Thoracic aorta (tissue), 2 donors: ENCODE measurements at places on chromosomes 6 and 20. TPM values are rescaled to one million over a fixed set of nuclear protein-coding genes. Genes with fewer than 3 reads are reported as not detected.
A peak's percentile ranks its signal among the peaks of the same experiment; 100 is the strongest.

Gene HLA-DRB5
- total RNA-seq = not detected

DNA sequence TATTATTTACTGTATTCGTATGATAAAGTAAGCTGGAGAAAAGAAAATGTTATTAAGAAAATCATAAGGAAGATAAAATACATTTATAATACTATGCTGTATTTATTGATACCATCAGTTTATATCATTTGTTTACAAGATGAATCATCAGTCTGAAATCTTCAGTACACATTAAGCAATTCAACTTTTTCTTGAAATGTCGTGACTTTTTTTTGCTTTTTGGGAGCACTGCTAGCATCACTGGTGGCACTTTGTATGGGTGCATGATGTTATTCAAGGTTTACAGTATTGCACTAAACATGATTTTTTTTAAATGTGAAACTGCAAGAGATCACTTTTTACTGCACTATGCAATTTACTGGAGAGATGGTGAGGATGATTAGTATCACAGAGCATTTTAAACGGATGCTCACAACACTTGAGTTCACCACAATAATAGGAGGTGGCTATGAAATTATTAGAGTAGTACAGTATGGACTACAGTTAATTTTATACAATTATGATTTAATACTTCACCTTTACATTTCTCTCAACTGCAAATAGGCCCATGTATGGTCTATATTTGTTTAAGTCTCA, 85.9 kb downstream of the SNAP25 start:
- H3K4me1 ChIP-seq = peaks cover 46% of the 10 kb centered on the region
- H3K27me3 ChIP-seq = no peaks in the 10 kb centered on the region
- no peaks in the 10 kb centered on the region for H3K36me3 ChIP-seq
- DNase-seq = no peak
- H3K4me3 ChIP-seq = no peak overlapping the region

GRCh38 chr20:9514072-9514460, 324 bp upstream of the LAMP5 start:
- no peak for DNase-seq
- H3K4me3 ChIP-seq = no peak overlapping the region
- peaks cover 12% of the 10 kb centered on the region for H3K4me1 ChIP-seq
- H3K27me3 ChIP-seq = no peaks in the 10 kb centered on the region
- no peak overlapping the region for H3K27ac ChIP-seq
- H3K36me3 ChIP-seq = no peaks in the 10 kb centered on the region

Gene RIMS4
- 13.5 TPM for total RNA-seq

DNA sequence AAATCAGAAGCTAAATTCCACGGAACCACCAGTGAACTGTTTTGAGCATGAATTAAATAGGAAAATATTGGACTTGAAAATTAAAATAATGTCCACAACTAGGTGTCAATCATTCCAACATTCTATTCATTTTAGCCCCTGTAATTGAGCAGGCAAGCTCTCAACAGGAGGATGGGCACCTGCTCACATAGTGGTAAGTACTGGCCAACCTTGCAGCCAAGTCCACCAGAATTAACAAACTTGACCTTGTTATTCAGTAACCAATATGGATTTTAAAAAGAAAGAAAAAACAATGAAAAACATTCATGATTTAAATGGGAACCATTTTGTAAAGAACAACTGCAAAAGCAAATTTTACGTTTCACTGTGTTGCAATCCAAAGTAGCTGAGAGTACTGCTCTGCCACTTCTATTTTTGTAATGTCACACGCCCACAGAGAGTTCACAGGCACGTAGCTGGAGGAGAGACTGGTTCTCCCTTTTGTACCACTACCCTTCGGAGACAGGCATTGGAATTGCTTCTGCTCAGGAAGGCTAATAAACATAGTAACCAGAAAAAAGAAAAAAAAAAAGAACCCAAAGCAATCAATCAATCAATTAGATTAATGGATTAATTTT, 75.2 kb upstream of the F13A1 start:
- no peak overlapping the region for H3K27ac ChIP-seq
- H3K4me1 ChIP-seq = peaks cover 5% of the 10 kb centered on the region
- no peak for DNase-seq
- no peaks in the 10 kb centered on the region for H3K36me3 ChIP-seq

Gene CRYBG1
- 7.2 TPM for total RNA-seq

DNA sequence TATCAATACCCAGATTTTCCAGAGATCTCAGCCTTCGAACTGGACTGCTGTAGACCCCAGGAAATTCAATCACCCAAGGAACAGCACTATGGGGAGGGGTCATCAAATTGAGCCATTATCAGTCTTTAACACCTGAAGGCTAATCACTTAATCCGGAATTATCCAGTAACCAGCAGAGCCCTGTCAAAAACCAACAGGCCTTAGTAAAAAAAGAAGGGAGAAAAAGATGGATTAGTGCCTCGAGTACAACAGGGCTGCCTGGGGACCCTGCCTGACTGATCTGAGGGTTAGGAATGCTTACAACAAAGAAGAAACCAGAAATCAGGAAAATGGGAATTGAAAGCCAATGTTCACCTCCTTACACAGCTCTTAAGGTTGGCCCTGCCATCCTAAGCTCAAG, 7.6 kb downstream of the RRAGD start:
- H3K4me1 ChIP-seq = no peaks in the 10 kb centered on the region
- no peaks in the 10 kb centered on the region for H3K36me3 ChIP-seq
- no peak for DNase-seq
- H3K27ac ChIP-seq = no peak overlapping the region
- no peak overlapping the region for H3K4me3 ChIP-seq
- H3K27me3 ChIP-seq = no peaks in the 10 kb centered on the region

DNA sequence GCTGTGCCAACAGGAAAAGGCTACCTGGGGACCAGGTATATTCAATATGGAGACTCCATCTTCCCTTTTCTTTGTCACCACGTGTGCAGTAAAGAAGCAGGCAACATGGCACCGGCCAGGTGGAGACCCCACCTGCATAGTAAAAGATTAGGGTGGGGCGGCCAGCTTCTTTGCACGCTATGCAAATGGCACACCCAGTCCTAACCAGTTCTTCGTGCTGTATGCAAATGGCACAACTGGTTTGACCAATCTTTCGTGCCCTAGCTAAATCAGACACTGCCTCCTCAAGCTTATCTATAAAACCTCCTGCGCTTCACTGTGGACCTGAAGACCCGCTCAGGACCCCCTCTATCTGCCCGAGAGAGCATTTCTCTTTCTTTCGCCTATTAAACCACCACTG, 88.8 kb upstream of the EZR start:
- DNase-seq = no peak
- H3K27ac ChIP-seq = no peak overlapping the region
- no peak overlapping the region for H3K4me3 ChIP-seq
- no peaks in the 10 kb centered on the region for H3K4me1 ChIP-seq

Gene COL9A1
- not detected for total RNA-seq

Gene HLA-C
- total RNA-seq = 782 TPM

Gene OR12D3
- total RNA-seq = not detected

Gene LPIN3
- 28.7 TPM for total RNA-seq

- H3K4me3 ChIP-seq = no peak overlapping the region
- no peaks in the 10 kb centered on the region for H3K4me1 ChIP-seq
- H3K36me3 ChIP-seq = no peaks in the 10 kb centered on the region
- H3K27ac ChIP-seq = no peak overlapping the region
- DNase-seq = no peak
These were observed 22.2 kb downstream of the BANF2 start for GRCh38 chr20:17721802-17722486.

GRCh38 chr20:40294747-40295146, 394.3 kb downstream of the MAFB start:
- peaks cover 39% of the 10 kb centered on the region for H3K4me1 ChIP-seq
- H3K27me3 ChIP-seq = no peaks in the 10 kb centered on the region
- H3K27ac ChIP-seq = peak overlapping the region; percentile 57
- DNase-seq = no peak
- no peaks in the 10 kb centered on the region for H3K36me3 ChIP-seq
- no peak overlapping the region for H3K4me3 ChIP-seq

Gene SLC22A16
- total RNA-seq = not detected

- H3K4me1 ChIP-seq = no peaks in the 10 kb centered on the region
- H3K4me3 ChIP-seq = no peak overlapping the region
- DNase-seq = no peak
- H3K27ac ChIP-seq = no peak overlapping the region
- H3K27me3 ChIP-seq = no peaks in the 10 kb centered on the region
These were observed 64.0 kb upstream of the TFB1M start for GRCh38 chr6:155378276-155378675.

- H3K4me1 ChIP-seq = no peaks in the 10 kb centered on the region
- H3K27ac ChIP-seq = no peak overlapping the region
These were observed 41.4 kb downstream of the KIZ start for GRCh38 chr20:21167261-21167660.

- peaks cover 9% of the 10 kb centered on the region for H3K4me1 ChIP-seq
- H3K36me3 ChIP-seq = no peaks in the 10 kb centered on the region
- H3K27me3 ChIP-seq = no peaks in the 10 kb centered on the region
- H3K27ac ChIP-seq = no peak overlapping the region
These were observed 29.5 kb downstream of the BFSP1 start for GRCh38 chr20:17501701-17502100.

GRCh38 chr6:39577446-39578165, 147.6 kb downstream of the KIF6 start:
- no peak for DNase-seq
- H3K27me3 ChIP-seq = no peaks in the 10 kb centered on the region
- no peak overlapping the region for H3K27ac ChIP-seq
- H3K4me3 ChIP-seq = peak overlapping the region; percentile 23
- no peaks in the 10 kb centered on the region for H3K36me3 ChIP-seq
- peaks cover 5% of the 10 kb centered on the region for H3K4me1 ChIP-seq

DNA sequence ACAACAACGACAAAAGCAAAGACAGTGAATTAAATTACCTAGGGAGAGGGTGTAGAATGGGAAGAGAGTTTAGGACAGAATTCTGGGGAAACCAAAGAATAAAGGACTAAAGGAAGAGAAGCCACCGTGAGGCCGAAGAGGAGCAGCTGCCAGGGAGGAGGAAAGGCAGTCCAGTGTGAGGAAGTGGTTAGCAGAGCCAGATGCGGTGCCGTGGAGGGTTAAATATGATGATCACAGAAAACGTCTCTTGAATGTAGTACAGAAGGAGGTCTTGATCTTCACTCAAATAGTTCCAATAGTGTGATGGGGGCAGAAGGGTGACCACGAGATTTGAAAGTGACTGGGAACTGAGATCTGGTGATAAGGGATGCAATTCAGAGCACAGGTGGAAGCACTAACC, 67.7 kb downstream of the TMEM244 start:
- no peaks in the 10 kb centered on the region for H3K27me3 ChIP-seq
- DNase-seq = no peak
- no peaks in the 10 kb centered on the region for H3K4me1 ChIP-seq
- no peak overlapping the region for H3K27ac ChIP-seq

GRCh38 chr20:56986931-56987720, 279.3 kb downstream of the BMP7 start:
- H3K4me1 ChIP-seq = no peaks in the 10 kb centered on the region
- no peak for DNase-seq
- H3K27ac ChIP-seq = no peak overlapping the region
- no peak overlapping the region for H3K4me3 ChIP-seq

- H3K27ac ChIP-seq = no peak overlapping the region
- H3K36me3 ChIP-seq = no peaks in the 10 kb centered on the region
- no peak overlapping the region for H3K4me3 ChIP-seq
These were observed 140.2 kb upstream of the MMS22L start for GRCh38 chr6:97423190-97423589.

GRCh38 chr6:122246906-122247658, 152.4 kb upstream of the HSF2 start:
- no peak overlapping the region for H3K4me3 ChIP-seq
- no peaks in the 10 kb centered on the region for H3K4me1 ChIP-seq
- H3K36me3 ChIP-seq = no peaks in the 10 kb centered on the region
- H3K27ac ChIP-seq = no peak overlapping the region
- no peaks in the 10 kb centered on the region for H3K27me3 ChIP-seq
- no peak for DNase-seq

GRCh38 chr6:140046016-140046632, 671.7 kb upstream of the CITED2 start:
- no peak overlapping the region for H3K4me3 ChIP-seq
- H3K36me3 ChIP-seq = no peaks in the 10 kb centered on the region
- H3K27me3 ChIP-seq = no peaks in the 10 kb centered on the region
- H3K4me1 ChIP-seq = no peaks in the 10 kb centered on the region
- DNase-seq = no peak

DNA sequence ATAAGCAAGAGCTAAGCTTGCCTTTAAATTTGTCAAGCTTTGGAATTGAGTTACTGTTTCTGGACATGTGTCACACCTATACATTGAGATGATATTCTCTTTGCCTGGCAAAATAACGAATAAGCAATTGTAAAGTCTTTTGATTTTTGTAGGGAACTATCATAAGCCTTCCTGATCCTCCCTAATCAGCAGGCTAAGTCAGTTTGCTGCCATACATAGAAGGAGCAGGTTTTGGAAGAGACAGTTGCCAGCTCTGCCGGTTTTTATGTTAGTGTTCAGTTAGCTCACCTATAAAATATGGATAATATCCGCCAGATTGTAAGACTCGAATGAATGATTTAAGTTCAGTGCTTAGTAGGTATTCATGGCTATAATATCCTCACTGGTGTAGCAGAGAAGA, 34.4 kb upstream of the BCAS1 start:
- DNase-seq = no peak
- H3K4me1 ChIP-seq = no peaks in the 10 kb centered on the region
- no peaks in the 10 kb centered on the region for H3K27me3 ChIP-seq
- no peaks in the 10 kb centered on the region for H3K36me3 ChIP-seq
- H3K27ac ChIP-seq = no peak overlapping the region

- H3K36me3 ChIP-seq = peaks cover 18% of the 10 kb centered on the region
- H3K27ac ChIP-seq = peak overlapping the region; percentile 97
- H3K27me3 ChIP-seq = no peaks in the 10 kb centered on the region
- DNase-seq = peak; percentile 27
- peak overlapping the region; percentile 82 for H3K4me3 ChIP-seq
These were observed 1.0 kb downstream of the CCN2 start for GRCh38 chr6:131949909-131950766.

DNA sequence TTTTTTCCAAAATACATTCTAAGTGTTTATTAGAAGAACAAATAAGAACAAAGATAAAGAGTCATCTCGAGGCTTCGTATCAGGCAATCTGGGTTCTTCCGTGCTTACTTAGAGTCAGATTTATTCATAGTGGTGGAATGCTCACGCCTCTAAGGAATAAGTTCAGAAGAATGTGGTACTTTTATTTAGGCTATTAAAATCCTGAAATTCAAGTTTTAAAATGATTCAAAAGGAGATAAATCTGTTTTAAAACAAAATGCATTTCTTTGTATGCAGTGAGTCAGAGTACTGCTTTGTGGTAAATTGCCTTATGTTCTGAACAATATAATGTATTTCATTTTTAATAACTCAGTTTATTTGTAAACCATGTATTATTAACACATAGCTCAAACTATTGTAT, 89.1 kb downstream of the FUT9 start:
- H3K4me1 ChIP-seq = no peaks in the 10 kb centered on the region
- H3K36me3 ChIP-seq = no peaks in the 10 kb centered on the region
- no peak overlapping the region for H3K4me3 ChIP-seq
- DNase-seq = no peak
